ACHN (cell line): ENCODE measurements at places on chromosomes 13 and 19.

DNA sequence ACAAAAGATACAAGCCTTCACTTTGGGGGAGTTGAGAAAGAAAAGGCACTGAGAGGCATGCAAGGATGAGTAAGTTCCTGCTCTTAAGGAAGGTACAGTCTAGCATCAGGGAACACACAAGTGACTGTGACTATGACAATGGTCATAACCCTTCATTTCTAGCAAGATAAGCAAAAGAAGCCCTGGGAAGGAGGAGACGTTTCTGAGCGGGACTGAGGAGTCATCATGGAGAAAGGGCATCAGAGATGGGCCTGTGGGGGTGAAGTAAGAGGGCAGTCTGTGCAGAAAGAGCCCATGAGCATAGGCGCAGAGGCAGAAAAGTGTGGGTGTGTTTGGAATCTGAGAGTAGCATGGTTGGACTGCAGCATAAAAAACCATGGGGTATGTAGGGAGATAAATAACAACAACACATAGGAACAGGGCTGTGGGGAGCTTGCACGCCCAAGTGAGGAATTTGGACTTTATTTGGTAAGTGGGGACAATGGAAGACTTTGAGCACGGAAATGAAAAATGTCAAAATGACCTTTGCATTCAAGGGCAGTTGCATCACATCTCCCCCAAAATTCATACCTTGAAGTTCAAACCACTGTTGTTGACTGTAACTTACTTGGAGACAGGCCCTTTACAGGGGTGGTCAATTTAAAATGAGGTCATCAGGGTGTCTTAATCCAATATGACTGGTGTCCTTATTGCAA is 86.7 kb downstream of the MBNL2 start:
- no peak for DNase-seq

GRCh38 chr19:10913716-10914340 is 14.6 kb downstream of the YIPF2 start:
- no peak for DNase-seq

GRCh38 chr13:113047587-113047986 is 58.0 kb upstream of the F7 start:
- DNase-seq, result no peak

GRCh38 chr13:92575777-92576176 is 650.8 kb upstream of the GPC6 start:
- DNase-seq, result no peak

- no peak for DNase-seq
These were observed 17.6 kb downstream of the ACOD1 start for GRCh38 chr13:76965759-76966421.

GRCh38 chr19:31351056-31351854 is 2.0 kb upstream of the TSHZ3 start:
- peak; percentile 55 for DNase-seq

GRCh38 chr19:39917561-39918182 is 16.8 kb downstream of the FCGBP start:
- no peak for DNase-seq

DNA sequence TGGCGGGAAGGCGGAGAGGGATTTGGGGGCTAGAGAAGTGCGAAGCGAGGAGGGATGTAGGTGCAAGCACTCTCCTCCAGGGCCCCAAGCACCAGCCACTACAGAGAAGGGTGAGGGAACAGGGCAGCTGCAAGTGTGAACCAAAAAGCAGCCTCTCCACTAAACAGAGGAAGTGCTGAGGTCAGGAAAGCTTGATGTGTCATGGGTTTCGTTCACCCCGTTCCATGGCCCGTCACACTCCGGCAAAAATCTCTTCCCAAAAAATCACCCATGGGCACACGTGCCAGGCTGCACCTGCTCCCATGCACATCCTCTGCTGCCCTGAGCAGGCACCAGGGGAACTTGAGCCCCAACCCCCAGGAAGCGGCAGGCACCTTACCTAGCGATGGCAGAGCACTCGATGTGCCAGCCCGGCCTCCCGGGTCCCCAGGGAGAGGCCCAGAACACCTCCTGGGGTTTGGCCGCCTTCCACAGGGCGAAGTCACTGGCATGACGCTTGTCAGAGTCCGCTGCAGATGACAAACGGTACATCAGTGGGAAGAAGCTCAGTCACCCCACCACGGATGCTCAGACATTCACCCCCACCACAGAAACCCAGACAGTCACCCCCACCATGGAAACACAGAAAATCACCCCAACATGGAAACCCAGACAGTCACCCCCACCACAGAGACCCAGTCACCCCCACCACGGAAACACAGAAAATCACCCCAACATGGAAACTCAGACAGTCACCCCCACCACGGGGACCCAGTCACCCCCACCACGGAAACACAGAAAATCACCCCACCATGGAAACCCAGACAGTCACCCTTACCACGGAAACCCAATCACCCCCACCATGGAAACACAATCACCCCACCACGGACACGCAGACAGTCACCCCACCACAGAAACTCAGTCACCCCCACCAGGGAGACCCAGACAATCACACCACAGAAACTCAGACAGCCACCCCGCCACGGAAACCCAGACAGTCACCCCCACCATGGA is 29.0 kb downstream of the CARS2 start:
- DNase-seq, result no peak

- no peak for DNase-seq
These were observed 20.7 kb downstream of the RFC3 start for GRCh38 chr13:33838647-33839046.

GRCh38 chr13:52165411-52165810 is 6.0 kb upstream of the NEK3 start:
- no peak for DNase-seq
